Activated T-helper 17 cell treated with anti-CD3 and anti-CD28 coated beads, Interleukin-2, amount 50 U/mL, for 72 hours (primary cell): ENCODE measurements at places on chromosomes 3 and 15.

- ATAC-seq, result no peak
Observed at GRCh38 chr15:68421115-68421551, 10.8 kb downstream of the ITGA11 start.

- ATAC-seq, result no peak
Observed at GRCh38 chr3:179476215-179476614, 24.9 kb upstream of the GNB4 start.

GRCh38 chr3:96700322-96701315, 113.8 kb upstream of the EPHA6 start:
- no peak for ATAC-seq

- ATAC-seq, result no peak
Observed at GRCh38 chr3:23376516-23377248, 173.6 kb downstream of the UBE2E2 start.
